H9 (cell line): ENCODE measurements at places on chromosomes 12 and 14.

DNA sequence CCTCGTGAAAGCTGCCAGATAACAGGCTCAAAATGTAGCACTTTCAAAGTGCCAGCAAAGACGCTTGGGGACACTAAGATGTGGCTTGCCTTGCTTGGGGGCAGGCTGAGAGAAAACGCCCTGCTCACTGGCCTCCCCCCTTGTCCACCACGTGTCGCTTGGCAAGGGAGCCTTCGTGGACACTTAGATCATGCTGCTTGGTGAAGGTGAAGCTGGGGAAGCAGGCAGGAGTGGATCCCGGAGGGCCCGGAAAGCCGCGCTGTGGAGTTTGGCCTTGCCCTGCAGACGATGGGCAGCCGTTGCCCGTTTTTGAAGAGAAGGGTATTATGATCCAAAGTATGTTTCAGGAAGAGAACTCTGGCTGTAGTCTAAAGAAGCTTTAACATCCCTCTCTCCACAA lies 53.4 kb upstream of the BDKRB2 start:
- peak; percentile 18 for DNase-seq

DNA sequence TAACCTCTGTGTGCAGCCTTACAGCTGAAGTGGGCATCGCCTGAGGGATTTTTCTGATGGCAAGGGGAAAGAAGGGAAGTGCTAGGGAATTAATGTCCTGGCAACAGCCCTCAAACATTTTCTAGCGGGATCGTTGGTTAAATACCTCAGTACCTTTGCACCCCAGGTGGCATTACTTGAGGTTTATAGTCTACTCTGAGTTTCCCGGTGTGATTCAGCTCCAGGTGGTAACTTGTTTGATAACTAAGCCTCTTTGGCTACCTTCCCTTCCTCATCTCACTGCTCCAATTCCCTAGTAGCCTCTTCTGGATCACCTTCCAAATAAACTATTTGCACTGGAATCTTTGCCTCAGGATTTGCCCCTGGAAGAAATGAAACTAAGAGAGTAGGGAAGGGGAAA lies 237.0 kb upstream of the SSTR1 start:
- DNase-seq, result no peak

DNA sequence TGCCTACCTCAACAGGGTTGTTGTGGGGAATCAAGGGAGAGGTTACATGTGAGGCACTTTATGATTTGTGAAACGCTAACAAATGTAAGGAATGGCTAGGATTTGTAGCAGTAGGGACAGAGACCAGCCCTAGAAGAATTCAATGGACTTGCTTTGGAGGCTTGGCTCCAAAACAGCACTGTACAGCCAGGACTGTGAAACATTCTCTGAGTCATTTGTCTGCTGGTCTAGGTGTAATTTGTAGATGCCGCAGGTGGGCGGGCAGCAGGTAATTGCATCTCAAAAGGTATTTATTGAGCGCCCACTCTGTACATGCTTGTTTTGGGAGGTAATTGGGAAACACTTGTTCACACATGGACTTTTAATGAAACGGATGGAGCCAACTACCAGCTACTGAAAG lies 11.4 kb downstream of the SLC7A8 start:
- DNase-seq, result no peak

- DNase-seq, result no peak
Observed at GRCh38 chr14:68932686-68933085, 46.4 kb downstream of the ACTN1 start.

DNA sequence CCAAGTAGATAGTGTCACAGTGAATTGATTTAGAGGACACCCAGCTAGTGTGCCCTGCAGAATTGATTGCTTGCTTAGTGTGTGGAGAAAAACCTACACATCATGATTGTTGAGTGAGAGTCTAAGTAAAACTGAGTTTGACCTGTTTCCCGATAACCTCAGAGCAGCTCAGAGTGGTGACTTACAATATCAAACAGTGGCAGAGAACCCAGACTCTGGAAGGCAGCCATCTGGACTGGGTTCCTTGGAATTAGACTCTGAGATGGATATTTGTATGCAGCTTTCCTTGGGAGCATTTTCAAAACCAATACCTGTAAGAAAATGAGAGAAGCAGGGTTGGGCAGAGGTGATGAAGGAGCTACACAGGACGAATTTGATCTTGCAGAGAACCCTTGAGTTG lies 109.8 kb downstream of the IPO8 start:
- no peak for DNase-seq

- no peak for DNase-seq
Observed at GRCh38 chr14:77206877-77207389, 25.3 kb downstream of the TMEM63C start.

DNA sequence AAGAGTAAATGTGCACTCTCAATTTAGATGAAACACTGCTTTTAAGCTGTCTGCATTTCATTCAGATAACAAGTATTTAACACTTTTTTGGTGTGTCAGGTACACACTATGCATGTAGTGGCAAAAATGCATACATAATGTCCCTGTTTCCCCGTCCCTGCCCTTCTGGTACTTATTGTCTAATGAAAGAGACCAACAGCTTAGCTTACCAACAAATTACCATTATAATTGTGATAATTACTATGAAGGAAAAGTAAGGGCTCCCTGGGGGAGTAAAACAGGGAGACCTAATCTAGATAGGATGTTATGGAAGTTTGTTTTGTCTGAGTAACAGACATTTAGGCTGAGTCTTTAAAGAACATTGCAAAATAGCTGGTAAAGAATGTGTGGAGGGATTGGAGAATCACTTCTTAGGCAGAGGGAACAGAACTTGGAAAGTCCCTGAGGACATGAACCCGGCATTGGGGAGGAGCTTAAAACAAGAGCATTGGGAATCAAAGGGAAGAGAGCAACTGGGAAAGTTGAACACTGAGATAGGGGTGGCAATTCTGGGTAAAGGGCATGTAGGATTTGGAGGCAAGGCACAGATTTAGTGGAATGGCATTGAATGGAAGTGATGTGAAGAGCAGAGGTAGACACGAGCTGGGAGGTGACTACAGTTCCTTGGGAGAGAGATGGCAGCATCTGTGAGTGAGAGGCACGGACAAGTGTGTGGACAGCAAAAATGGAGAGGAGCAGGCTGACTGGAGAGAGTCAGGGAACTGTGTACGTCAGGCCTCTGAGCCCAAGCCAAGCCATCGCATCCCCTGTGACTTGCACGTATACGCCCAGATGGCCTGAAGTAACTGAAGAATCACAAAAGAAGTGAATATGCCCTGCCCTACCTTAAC lies 181.6 kb downstream of the GRIP1 start:
- DNase-seq, result peak; percentile 88

- DNase-seq, result no peak
Observed at GRCh38 chr12:94262228-94263010, 114.0 kb downstream of the PLXNC1 start.

DNA sequence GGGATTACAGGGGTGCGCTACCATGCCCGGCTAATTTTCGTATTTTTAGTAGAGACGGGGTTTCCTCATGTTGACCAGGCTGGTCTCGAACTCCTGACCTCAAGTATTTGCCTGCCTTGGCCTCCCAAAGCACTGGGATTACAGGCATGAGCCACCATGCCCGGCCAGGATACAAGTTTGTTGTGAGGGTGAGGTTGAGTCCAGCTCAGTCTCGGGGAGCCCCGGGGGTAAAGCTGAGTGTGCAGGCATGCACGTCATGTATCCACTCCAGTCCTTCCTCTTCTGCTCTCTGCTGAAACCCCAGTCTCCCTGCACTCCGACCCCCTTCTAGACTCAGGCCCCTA lies 369 bp downstream of the HPD start:
- DNase-seq, result no peak

- DNase-seq, result no peak
Observed at GRCh38 chr12:6708960-6709394, 8.4 kb upstream of the PIANP start.

- DNase-seq, result no peak
Observed at GRCh38 chr12:80580254-80580653, 127.2 kb upstream of the MYF6 start.

DNA sequence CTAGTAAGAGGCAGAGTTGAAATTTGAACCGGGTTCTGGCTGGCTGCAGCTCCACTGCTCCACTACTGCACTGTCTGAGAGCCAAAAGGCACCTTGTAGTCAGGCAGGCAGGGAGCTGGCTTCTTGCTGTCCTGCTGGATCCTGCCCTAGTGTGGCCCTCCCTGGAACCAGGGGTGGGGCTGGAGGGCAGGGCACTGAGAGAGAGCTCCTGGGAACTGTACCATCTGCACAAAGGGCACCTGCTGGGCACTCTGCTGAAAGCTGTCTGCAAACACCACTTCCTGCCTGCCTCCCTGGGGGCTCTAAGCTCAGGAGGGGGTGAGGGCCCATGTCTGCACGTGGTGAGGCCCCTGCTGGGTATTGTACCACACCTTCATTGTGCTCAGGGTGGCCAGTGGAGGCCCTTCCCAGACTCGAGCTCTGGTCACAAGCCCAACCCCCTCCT lies 19.0 kb upstream of the TCL1B start:
- no peak for DNase-seq

GRCh38 chr12:116892349-116893140 lies 11.3 kb upstream of the HRK start:
- DNase-seq, result no peak

GRCh38 chr12:104121001-104121400 lies 17.0 kb downstream of the NFYB start:
- no peak for DNase-seq

DNA sequence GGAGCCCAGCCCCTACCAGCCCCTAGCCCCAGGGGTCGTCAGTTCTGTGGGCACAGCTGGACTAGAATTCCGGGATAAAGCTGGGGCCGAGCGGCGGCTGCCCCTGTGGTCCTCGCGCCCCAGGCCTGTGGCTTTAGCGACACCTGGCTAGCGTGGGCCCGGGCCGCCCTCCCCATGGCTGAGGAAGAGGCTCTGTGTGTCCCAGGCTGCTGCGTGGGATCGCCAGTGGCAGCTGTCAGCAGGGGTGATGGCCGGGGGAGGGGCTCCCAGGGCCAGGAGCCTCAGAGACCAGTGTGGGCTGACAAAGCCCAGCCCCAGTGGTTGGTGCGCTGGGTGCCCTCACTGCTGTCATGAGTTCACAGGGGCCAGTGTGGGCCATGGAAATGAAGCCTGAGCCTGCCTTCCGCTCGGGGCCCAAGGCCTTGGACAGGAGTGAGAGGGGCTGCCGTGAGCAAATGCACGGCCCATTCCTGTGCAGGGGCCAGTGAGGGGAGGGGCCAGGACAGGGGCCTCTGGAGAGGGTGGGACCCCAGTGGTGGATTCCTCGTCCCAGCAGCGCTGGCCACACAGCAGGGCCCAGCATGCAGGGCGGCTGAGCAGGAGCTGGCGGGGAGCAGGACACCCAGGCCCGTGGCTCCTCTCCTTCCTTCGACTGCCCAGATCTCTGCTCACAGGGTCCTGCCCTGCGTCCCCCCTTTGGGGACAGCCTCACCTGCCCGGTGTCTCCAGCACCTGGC lies 11.4 kb downstream of the FBRSL1 start:
- DNase-seq, result no peak
